Activated CD8-positive, alpha-beta memory T cell treated with anti-CD3 and anti-CD28 coated beads, Interleukin-2, amount 10 ng/mL, durations not matched to agents 7 days and 5 days (primary cell): ENCODE measurements at places on chromosomes 11 and 22. TPM values are rescaled to one million over a fixed set of nuclear protein-coding genes. Genes with fewer than 3 reads are reported as not detected.

GRCh38 chr11:64084951-64085710, 49.4 kb downstream of the FLRT1 start:
- DNase-seq = no peak

DNA sequence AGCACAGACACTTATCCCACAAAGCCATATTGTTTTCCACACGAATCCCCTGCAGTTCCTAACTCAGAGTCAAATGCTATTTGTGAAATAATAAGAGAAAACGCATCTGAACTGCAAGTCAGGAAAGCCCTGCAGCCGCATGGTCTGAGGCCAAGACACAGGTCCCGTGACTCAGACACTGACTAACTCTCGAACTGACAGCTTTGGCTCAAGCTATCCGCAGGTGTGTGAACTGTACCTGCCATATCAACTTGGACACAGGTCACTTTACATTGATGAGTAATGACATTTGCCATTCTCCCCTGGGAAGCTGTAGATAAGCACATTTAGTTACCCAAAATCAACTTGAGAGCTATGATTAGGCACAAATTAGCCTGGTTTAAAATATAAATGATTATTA, 34.9 kb upstream of the NFRKB start:
- no peak for DNase-seq

XBP1 gene
- 139 TPM for total RNA-seq

DNA sequence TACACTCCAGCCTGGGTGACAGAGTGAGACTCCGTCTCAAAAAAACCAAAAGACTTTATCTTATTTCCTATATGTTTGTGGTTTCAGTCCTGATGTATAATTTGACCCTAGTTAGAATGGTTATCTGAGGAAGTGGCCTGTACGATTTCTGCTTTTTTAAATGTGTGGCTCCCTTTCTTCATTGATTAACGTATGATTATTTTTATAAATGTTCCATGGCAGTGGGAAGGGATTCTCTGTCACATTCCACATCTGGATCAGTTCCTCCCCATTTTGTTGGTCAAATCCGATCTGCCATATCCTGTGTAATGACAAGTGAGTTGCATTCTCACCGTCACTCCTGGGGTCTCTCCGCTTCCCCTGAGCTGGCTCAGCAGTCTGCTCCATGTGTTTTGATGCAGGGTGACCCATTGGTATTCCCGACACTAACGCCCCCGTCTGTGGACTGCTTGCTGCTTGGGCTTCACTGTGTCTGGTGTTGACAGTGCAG, 20.3 kb downstream of the NEAT1 start:
- no peak for DNase-seq

SERHL2 gene
- total RNA-seq = 1.4 TPM

DNA sequence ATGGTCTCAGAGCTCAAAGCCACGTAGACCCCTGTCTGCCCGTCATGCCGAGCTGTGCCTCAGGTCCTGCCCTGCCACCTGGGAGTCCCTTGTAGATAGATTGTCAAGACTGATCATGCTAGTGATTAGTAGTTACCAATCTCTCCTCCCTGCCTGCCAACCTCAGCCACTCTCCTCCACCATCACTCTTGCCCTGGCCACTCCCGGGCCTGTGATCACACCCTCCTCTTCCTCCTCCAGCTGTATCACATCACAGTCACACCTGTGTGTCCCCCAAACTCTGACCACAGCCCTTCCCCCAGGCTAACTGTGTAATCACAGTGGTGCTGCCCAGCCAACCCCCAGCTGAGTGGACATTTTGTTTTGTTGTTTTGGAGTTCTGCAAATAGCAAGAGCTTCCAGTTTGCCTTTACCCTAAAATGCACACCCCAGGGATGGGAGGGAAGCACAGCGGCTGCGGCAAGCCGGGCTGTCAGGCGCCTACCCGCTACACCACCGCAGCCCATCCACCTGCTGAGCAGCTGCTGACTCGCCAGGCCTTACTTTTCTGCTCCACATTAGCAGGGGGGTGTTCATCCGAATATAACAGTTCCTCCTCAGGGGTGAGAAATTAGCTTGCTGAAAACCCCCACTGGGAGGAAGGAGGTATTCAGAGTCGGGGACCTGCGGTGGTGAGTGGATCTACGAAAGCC, 45.8 kb downstream of the LRFN4 start:
- DNase-seq = no peak

DNA sequence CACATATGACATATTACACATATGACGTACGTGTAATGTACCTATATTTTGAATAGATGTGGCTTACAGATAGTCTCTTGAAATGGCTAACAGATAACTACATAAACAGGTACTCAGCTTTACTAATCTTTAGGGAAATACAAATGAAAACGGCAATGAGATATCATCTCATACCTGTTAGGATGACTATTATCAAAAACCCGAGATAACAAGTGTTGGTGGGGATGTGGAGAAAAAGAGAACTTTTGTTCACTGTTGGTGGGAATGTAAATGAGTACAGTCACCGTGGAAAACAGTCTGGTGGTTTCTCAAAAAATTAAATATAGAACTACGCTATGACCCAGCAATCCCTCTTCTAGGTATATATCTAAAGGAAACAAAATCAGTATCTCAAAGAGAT, 247.6 kb downstream of the ETS1 start:
- DNase-seq = no peak

DNA sequence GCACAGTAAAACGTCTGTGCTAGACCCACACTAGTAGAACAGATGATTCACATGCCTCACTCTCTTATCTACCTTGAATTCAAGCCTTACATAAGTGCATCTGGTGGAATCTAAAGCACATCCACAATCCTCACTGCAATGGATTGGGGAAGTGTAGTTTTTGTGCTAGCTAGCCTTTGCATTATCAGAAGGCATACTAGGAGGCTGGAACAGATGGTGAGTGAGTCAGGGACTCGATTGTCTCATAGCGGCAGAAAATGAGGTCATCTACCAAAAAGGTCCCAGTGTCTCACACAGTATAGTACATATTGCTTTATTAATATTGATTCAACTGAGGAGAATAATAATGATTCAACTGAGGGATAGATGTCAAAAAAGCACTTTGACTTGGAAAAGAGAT, 9.3 kb downstream of the MSANTD4 start:
- DNase-seq = no peak

TOM1 gene
- 16.1 TPM for total RNA-seq

CHRNA10 gene
- total RNA-seq = 2.4 TPM

CCDC73 gene
- not detected for total RNA-seq

DNA sequence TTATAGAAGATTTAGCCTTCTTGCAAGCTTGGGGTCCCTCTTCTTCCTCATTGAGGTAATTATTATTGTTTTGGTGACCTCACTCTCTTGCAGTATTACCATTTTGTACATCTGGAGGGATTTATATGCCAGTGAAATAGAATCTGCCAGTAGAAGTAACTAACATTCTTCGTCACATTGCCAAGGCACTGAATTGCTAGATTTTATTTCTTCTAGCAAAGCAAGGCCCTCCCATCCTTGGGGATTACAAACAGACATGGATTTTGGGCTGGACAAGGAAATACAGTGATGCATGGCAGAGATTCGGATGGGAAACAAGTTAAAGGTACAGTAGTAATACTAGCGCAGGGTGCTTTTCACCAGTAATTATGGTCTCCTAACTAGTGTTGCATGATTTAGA, 7.8 kb downstream of the ADAMTS15 start:
- DNase-seq = no peak

BAIAP2L2 gene
- total RNA-seq = 0.37 TPM

RASSF10 gene
- total RNA-seq = not detected

DNA sequence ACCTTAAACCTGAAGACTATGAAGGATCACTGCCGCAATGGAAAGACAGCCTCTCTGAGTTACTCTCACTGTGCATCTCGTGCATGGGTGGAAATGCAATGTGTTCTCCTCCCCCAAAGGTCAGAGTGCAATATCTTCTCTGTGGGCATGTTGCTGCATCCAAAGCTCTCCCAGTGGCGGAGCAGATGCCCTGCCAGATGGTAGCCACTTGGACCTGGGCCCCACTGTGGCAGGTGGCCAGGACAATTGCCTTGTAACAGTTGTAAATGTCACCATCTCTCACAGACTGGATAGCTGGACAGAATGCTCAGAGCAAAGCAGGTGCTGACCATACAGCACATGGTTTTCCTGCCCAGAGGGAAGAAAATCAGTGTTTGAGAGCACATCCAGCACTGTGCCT, 542.0 kb downstream of the FAM181B start:
- no peak for DNase-seq

GRCh38 chr11:35298369-35298768, 121.0 kb downstream of the SLC1A2 start:
- DNase-seq = no peak

DNA sequence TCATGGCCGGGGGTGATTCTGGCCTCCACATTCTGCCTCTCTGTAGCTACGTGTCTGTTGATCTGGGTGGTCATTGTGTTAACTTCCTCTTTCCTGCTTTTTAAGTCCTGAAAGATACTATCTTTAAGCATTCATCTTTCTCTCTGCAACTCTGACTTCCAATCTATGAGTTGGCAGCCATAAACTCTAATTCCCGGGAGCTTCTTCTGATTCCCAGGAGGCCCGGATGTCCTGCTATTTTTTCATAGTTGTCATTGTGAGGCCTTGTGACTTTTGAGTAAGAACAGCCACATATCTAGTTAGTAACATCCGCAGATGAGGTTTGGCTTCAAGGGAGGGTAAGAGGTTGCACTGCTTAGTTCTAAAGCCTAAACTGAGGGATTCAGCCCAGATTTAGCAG, 107.8 kb downstream of the SYN3 start:
- DNase-seq = no peak

DNA sequence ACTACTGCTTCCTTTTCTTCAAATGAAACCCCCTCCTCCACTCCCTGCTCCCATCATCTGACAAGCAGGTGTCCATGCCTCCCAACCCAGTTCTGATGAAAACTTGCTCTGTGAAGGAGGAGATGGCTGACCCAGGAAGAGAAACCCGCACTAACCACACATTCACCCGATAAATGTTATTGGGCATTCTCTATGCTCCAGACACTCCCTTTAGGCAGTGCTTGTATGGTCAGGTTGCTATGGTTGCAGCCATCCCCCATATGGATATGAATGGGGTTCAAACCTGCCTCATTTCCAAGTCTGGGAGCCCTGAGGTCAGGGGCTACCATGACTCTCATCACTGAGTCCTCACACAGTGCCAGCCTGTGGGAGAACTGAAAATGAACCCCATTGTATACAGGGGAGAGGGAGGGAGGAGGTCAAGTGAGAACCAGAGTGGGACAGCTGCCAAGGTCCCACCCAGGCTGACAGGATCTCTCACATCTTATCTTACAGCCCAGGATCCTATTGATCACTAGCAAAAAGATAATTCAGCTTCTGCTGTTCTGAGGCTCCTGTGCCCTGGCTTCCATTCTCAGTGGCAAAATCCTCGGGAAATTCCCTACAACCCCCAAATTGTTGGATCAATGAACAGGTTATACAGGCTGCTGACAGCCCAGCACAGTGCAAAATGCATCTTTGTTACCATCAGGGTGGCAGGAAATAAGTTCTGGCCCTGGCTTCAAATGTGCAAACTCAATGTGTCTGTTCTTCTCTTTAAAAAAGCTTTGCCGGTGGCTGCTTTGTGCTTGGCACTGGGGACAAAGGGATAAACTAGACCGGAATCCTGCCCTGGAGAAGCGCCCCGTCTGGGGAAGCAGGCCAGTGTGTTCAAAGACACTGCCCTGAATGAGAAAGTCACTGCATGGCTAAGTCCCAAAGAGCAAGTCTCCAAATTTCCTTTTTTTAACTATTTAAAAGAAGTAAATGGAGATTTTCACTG, 22.7 kb upstream of the ACER3 start:
- DNase-seq = no peak

DNA sequence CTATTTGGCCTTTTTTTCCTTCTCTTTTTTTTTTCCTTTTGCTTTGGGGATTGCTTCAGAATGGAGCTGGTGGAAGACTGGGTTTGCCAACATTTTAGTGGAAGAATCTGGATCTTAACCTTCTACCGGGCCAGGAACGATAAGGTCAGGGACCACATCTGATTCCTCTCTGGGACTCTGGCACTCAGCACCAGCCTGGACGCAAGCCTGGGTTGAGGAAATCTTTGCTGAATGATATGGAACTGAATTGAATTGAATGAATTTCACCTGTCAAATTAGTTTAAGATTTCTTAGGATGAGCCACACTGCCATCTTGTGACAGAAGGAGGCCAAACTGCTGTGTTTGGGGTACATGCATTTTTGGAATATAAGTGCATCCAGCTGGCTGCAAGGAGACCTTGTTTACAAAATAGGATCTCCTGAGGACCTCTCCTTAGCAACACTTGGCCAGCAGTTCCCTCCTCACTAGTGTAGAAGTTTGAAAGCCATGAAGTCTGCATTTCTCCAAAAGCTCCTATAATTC, 30.4 kb downstream of the TPBGL start:
- DNase-seq = no peak

RAB38 gene
- total RNA-seq = 4.7 TPM

DEUP1 gene
- not detected for total RNA-seq

XNDC1N gene
- 23.1 TPM for total RNA-seq

DNA sequence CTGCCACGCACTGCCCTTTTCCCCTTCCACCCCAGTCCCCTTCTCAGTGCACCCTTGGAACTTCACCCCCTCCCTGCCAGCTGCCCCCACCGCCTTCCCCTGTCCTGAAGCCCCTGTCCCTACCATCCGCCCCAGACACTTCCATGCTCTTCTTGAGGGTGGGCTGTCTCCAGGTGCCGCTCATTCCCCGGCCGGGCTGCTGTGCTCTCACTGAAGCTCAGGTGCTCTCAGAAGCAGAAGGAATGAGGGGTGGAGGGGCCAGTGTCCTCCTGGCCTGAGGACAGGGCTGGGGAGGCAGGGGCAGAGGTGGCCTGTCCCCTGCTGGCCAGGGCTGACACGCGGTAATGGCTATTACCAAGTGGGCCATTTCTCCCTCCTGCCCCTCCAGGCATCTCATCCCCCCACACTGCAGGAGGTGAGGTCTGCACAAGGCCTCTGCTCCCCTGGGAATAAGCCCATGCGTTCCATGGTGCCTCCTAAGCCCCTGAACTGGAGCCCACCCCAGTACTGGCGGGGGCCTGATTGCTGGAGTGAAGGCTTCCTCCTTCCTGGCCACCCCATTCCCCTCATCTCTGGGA, 6.6 kb upstream of the BID start:
- DNase-seq = no peak

APBB1 gene
- 43.4 TPM for total RNA-seq

DNA sequence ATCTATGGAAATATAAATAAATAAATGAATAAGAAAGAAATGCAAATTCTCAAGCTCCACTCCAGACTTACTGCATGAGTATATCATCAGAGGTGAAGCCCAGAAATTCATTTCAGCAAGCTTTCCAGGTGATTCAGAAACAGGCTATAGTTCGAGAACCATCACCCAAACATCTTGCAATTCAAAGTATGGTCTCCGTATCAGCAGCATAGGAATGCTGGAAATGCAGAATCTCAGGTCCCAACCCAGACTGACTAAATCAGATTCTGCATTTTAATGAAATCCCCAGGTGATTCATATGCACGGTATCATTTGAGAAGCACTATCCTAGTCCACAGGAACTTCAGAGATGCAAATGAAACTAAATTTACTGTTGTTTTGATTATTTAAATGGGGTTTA, 95.3 kb downstream of the SERGEF start:
- DNase-seq = no peak

MISFA gene
- 1.8 TPM for total RNA-seq

IL18 gene
- not detected for total RNA-seq

TMPRSS13 gene
- total RNA-seq = 2.0 TPM
